ENCODE measurements at places on chromosomes 7 and 10.
A peak's percentile ranks its signal among the peaks of the same experiment; 100 is the strongest.

DNA sequence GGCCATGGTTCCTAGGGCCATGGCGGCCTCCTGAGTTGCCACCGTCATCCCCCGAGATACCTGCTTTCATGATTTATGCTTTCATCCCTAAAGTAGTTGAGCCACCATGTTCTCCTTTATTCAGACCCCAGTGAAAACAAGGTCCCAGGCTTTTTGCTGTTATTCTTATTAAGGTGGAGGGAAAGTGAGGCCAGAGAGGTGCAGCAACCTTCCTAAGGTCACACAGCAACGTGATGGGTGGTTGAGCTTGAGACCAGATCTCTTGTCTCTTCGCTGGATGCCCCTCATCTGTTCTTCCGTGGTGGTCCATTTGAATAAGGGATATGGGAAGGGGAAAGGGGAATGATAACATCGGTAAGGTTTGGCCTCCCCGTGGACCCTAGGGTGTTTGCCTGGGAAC is 142.2 kb downstream of the C10orf105 start:
- no peak for DNase-seq

DNA sequence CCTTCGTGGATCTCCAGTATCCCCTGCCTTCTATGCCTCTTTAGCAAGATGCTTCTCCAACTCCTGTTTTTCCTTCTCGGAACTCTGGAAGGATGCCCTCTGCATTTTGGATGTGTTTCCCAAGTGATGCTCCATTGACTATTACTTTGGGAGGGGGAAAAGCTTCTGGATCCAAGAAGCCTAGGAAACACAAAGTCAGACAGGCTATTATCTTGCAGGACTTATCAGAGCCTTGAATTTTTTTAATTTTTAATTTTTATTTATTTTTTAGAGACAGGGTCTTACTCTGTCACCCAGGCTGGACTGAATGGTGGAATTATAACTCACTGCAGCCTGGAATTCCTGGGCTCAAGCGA is 21.1 kb downstream of the TMEM270 start:
- no peak for DNase-seq

GRCh38 chr7:130875-131780 is 61.2 kb upstream of the FAM20C start:
- no peak for DNase-seq

DNA sequence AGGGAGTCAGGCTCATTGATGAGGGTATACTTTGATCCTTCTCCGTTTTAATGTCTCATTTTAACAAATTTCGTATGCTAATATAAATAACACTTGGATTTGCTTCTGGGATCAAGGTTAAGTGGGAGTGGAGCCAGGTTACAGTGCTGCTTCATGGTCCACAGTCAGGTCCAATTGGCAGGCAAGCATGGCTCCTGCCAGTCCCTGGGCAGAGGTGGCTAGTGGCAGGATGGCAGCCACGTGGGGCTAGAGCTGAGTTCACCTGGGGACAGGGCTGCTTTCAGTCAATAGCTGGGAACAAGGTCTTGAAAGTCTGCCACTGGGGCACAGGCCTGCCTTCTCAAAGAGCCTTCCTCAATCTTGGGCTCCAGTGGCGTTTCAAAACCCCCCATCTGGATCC is 16.0 kb upstream of the VWA2 start:
- no peak for DNase-seq

GRCh38 chr7:151795168-151795811 is 81.6 kb downstream of the PRKAG2 start:
- no peak for DNase-seq

GRCh38 chr10:76000550-76000949 is 569.1 kb downstream of the LRMDA start:
- no peak for DNase-seq

DNA sequence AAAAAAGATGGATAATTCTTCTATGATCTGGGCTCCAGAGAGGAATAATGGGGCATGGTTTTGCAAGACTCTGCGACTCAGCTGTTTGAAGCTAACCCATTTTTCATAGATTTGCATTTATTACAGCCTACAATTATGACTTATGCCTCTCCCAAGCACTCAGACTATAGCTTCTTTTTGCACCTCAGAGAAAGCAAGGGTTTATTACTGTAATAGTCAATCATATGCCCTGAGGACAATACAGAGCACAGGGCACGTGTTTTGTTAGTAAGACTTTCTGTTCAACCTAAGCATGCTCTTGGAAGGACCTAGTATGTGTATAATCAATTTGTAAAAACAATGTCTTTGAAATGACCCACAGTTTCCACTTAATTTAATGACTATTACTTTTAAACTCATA is 221.2 kb downstream of the PARD3 start:
- no peak for DNase-seq

DNA sequence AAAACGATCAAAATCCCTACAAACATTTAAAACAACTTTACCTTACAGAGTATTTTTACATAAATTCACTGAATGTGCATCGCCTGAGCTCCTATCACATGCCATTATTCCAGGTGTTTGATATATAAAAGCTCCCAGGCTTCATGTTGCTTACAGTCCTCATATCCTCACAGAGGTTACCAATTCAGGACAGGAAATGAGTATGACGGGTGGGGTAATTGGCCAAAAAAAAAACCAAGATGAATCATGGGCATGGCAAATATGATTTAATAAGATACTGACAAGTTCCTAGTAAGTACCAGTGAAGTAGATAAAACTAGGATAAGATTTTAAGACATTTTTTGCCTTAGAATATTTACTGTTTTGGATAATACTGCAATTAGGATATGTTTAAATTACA is 135.8 kb downstream of the KMT2E start:
- DNase-seq, result no peak

DNA sequence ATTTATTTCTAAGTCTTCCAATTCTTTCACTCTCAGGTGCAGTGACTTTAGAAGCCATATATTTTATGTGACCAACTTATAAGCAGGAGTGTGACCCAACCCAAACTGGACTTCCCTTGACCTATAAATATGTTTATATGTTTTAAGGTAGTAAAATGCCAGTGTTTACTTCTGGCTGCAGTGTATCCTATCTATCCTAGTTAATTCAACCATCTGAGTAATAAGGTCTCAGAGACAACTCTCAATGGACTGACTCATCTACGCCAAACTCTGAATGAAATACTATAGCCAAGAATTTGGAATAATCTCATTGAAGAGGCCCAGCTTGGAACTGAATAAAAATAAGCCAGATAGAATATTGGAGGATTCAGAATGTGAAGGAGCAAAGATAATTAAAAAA is 544.5 kb upstream of the SORCS1 start:
- DNase-seq, result no peak

GRCh38 chr10:98533746-98534445 is 87.2 kb upstream of the HPS1 start:
- no peak for DNase-seq

- DNase-seq, result no peak
These were observed 23.6 kb downstream of the AKR1B1 start for GRCh38 chr7:134435161-134435920.

DNA sequence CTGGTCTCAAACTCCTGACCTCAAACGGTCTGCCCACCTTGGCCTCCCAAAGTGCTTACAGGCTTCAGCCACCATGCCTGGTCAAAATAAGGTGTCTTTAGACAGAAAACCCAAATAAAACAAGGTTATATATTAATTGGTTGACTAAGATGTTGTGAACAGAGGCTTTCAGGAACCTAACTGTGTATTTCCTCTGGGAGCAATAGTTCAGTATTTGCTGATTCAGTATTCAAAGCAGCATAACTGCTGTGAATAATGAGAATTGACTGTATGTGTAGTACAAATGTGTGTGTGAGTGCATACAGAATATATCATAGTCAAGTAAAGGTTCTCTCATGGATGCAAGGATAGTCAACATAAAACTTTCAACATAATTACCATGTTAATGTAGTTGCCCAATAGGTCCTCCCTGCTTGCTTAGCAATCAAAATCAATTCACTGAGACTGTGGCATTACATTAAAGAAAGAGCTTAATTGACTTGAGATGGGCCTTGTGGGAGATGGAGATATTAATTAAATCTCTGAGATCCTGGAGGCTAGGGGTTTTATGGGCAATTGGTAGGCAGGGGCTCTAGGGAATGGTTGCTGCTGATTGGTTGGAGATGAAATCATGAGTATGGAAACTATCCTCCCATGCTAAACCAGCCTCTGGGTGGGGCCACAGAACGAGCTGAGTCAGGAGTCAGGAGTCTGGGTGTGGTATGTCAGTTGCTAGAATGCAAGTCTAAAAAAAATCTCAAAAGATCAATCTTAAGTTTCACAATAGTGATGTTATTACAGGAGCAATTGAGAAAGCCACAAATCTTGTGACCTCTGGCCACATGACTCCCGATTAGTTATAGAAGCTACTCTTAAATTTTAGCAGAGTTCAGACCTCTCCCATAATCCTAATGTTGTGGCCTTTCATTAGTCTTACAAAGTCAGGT is 162.7 kb downstream of the AKR1D1 start:
- no peak for DNase-seq

- no peak for DNase-seq
These were observed 81.7 kb upstream of the HECTD2 start for GRCh38 chr10:91328320-91328984.

GRCh38 chr7:81767926-81768325 is 1.9 kb downstream of the HGF start:
- DNase-seq, result no peak

DNA sequence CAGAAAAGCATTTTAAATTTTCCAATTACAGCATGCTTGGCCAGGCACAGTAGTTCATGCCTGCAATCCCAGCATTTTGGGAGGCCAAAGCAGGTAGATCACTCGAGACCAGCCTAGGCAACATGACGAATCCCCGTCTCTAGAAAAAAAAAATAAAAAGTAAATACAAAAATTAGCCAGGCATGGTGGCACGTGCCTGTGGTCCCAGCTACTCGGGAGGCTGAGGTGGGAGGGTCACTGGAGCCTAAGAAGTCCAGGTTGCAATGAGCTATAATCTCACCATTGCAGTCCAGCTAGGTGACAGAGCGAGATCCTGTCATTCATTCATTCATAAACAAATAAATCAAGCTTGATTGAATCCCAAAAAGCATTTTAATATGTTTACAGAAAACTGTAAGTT is 234.9 kb downstream of the PARD3 start:
- no peak for DNase-seq

- peak; percentile 43 for DNase-seq
These were observed 70.4 kb upstream of the ITPRID1 start for GRCh38 chr7:31443457-31443856.

GRCh38 chr7:134741907-134742635 is 37.4 kb upstream of the CALD1 start:
- DNase-seq, result no peak

DNA sequence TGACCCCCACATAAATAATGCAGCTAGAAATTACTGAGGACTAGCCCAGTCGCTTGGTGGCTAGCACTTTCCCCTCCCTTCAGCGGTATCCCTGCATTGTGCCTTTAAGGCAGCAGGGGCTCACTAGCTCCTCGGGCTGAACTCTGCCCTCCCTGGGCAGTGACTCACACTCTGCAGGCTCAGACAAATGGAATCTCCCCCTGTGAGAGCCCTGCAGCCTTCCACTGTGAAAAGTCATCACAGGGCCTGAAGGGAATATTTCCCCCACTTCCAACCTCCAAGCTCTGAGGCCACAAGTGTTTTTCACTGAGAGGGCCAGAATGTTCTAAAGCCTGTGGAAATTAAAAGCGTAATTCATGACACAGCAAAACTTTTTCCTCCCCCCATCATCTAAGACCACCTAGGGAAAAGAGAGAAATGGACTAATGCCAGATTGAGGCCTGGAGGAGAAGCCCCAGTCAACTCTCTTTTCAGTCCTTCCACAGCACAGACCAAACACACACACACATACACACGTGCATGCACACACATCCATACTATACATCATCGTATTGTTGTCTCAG is 93.6 kb upstream of the COL1A2 start:
- DNase-seq, result no peak

DNA sequence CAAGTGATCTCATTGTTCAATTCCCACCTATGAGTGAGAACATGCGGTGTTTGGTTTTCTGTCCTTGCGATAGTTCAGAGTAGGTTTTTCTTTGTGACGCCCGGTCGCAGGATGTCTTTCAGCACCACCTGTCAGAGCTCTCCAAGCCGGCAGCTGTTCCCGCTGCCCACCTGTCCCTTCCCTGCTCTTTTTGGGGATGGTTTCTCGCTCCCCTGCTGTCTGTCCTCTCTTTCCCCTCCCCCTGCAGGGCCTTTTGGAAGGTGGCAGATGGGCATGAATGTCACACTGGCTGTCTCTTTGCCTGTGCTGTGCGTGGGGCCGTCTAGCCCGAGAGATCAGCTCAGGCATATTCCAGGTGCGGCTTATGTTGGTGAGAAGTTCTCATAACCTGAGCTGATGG is 137.0 kb downstream of the GRK5 start:
- DNase-seq, result no peak

GRCh38 chr7:4762121-4763055 is 13.0 kb upstream of the AP5Z1 start:
- DNase-seq, result no peak

GRCh38 chr7:126608339-126608776 is 644.4 kb downstream of the GRM8 start:
- DNase-seq, result no peak

DNA sequence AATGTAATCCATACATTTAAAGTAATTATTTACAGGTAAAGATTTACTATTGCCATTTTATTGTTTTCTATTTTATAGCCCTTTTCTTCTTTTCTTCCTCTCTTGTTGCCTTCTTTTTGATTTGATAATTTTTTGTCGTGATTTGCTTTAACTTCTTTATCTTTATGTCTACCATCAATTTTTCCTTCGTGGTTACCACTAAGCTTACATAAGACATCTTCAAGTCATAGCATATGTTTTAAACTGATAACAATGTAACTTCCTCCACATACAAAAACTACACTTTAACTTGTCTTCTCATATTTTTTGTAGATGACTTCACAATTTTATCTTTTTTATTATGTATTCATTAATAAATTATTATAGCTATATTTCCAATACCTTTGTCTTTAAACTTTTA is 316.6 kb downstream of the PLXDC2 start:
- DNase-seq, result no peak

GRCh38 chr10:72260239-72260975 is 13.3 kb upstream of the DDIT4 start:
- DNase-seq, result peak; percentile 79

Data from hematopoietic multipotent progenitor cell treated with erythropoietin and hydrocortisone succinate and interleukin-3 and kit ligand, for 17 days (in vitro differentiated cells).